ENCODE measurements at places on chromosomes 1 and 21.

DNA sequence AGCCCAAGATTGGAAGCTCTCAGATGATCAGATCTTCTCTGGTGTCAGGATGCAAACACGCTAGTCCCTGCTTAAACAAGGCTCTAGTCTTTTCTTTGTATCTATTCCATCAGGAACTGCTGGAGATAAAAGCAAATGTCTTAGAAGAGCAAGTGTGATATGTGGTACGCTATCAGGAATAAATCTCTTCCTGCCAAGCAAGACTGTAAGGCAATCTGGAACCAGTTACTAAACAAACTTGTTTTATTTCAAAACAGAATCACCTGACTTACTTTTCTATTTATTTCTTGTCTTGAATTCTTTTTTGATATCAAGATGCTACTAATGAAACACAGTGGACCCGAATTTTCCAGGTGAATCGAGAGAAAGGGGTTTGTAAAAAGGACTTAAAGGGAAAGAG lies 139.9 kb upstream of the ZNF644 start:
- DNase-seq, result no peak

DNA sequence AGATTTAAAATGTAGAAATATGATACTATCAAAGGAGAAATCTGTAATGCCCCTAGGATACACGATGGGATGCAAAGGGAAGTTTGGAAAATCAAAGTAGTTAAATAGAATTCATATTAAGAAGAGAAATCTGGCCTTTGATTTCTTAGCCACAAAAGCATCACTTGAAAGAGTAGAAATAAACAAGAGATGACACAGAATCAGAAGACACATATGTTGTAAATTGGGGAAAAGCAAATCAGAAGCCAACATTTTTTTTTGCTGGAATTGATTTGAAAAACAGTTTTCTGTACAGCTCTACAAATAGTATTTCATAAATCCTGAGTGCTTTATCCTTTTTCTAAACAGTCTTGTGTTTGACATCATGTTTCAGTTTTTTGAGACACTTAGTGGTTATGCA lies 12.4 kb upstream of the TNFSF18 start:
- DNase-seq, result no peak

DNA sequence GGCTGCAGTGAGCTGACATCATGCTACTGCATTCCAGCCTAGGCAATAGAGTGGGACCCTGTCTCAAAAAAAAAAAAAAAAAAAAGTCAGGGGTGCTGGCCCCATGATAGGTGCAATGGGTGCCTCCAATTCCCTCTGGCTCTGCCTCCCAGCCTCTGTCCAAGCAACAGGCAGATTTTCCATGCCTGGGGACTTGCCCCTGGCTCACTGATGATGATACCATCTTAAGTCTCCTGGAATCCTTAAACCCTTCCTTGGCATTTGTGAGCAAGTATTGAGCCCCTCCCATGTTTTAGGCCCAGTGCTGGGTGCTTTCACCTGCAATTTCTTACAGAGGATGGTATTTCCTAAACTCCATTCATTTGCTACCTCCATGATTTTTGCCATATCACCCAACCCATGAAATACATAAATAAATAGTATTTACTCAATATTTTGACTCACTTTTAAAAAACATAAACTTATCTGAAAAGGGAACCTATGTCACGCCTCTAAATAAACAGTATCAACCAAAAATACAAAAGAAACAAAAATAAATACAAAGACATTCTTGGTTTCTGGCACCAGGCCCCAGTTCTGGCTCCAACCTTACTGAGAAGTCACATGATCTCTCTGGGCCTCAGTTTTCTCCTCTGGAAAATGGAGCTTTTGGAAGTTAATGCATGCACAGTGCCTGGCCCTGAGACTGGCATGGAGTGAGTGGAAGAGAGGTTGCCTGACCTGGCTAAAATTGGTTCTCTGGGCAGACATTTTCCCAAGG lies 1.5 kb upstream of the ALPL start:
- no peak for DNase-seq

- DNase-seq, result no peak
These were observed 2220.5 kb downstream of the NCAM2 start for GRCh38 chr21:23218667-23219066.

GRCh38 chr1:26578167-26578566 lies 48.6 kb downstream of the RPS6KA1 start:
- DNase-seq, result no peak

DNA sequence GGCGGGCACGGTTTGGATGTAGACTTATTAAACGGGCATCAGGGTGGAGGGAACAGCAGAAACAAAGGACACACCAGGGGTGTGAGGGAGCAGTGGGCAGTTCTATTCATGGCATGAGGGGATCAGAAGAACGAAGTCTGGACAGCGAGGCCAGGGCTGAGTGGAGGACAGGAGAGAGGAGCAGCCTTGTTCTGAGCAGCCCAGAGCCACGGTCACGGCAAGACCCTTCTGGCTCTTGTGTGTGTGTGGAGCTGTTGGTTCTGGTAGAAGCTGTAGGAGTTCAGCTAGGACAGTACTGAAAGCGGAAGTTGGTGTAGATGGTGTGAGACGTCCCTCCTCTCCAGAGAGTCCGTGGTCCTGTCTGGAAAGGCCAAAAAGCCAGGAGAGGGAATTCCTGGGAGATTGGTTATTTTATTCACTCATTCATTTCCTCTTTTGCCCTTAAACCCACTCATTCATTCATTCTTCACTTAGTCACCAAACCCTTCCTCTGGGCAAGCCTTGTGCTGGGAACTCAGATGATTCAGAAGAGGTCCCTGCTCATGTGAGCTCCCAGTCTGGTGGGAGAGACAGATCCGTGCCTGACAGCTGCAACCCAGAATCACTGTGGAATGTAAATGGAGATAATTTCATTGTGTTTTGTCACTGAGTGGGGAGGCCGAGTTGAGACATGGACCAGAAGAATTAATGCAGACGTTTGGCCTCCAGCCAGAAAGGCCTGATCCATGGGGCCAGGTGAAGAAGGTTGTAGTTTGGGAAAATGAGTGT lies 4.1 kb upstream of the ACOT11 start:
- DNase-seq, result no peak

DNA sequence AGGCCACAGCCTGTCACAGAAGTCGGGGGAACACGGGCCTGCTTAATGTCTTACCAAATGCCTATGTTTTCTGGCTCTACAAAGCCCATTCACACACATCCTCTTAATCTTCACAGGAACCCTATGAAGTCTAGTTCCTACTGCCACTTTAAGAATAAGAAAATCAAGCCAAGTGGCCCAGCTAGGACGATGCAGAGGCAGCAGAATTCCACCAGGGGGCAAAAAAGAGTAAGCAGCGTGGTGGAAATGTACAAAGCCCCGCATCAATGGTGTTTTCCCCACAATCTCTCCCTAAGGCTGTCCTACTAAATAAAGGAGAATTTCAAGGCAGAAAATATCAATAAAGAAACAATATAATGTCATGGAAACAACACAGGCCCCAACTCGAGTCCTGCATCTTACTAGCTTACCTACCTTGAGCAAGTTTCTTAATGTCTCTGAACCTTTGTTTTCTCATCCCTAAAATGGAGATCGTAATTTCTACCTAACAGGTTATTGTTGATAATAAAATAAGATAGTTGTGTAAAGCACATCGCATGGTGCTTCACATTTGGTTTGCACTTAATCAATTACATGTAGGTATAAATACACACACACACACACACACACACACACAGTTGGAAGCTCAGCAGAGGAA lies 21.4 kb downstream of the SEC16B start:
- no peak for DNase-seq

DNA sequence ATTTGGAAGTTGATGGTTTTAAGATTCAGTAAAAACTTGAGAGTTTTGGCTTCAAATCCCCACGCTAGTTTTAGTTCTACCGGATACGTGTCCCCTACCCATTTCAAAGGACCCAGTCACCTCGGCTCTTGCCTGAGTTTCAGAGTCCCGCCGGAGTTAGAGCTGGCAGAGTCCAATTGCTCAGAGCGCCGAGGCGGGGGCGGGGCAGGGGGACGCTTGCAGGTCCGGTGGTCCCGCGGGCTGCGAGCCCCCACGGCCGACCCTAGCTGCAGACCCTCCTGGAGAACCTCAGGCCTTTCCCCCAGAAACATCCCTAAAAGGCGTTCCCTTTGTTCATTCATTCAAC lies 765 bp upstream of the VPS45 start:
- peak; percentile 43 for DNase-seq

- DNase-seq, result no peak
These were observed 114.0 kb downstream of the USP25 start for GRCh38 chr21:15843766-15844165.

GRCh38 chr21:35294231-35294898 lies 245.3 kb upstream of the RUNX1 start:
- no peak for DNase-seq

GRCh38 chr1:118325550-118326225 lies 140.7 kb upstream of the SPAG17 start:
- DNase-seq, result no peak

DNA sequence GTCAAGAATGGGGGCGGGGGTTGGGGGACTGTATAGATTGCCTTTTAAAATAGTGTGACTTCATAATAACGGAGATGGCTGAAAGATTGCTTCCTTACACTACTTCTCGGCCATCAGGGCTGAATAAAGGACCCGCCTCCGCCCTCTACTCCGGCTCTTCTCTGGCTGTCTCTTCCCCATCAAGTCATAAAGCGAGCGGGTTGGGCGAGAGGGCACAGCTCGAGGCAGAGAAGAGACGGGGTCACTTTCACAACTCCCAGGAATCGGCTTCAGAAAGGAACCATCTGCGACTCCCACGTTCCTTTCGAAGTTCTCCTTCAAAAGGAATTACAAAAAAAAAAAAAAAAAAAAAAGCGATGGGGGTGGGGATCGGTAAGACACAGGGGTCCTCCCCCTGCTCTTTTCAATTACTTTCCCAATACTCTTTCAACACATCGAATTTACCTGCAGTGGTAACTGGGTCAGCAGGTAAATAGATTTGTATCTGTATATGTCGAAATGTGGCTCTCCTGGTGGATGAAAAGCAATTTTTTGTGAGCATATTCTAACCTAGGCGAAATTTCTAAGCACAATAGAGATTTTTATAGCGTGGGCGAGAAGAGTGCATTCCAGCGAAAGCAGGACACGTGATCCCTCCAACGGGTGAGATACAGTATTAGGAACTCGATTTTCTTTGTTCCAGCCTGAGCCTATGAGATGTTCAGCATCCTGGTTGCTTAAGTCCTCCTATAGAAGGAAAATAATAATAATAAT lies 2.0 kb downstream of the LRRC7 start:
- DNase-seq, result no peak

DNA sequence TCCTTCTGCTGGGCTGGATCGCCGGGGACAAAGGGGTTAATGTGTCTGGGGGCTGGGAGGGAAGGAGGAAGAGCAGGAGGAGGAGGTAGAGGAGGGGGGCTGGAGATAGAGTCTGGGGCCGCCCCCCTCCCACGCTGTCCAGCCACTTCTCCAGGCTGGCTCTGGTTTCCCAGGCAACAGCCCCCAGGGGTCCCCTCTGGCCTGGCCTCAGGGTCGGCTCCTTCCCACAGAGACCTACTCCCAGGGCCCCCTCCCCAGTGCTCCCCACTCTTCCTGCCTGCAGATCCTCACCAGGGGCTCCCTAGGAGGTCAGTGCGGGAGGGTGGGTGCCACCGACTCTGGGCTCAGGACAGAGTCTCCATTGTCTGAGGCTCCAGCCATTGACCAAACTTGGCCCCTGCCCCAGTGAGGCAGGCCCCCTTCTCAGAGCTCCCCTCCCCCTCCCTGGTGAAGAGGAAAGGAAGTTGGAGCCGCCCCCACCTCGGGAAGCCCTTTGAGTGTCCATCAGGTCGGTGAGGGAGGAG lies 34.1 kb downstream of the ARHGEF10L start:
- no peak for DNase-seq

Data from activated CD4-positive, alpha-beta memory T cell treated with anti-CD3 and anti-CD28 coated beads, Interleukin-2, amount 10 ng/mL, durations not matched to agents 7 days and 5 days (primary cell).